ENCODE measurements at places on chromosomes 1 and 21.

DNA sequence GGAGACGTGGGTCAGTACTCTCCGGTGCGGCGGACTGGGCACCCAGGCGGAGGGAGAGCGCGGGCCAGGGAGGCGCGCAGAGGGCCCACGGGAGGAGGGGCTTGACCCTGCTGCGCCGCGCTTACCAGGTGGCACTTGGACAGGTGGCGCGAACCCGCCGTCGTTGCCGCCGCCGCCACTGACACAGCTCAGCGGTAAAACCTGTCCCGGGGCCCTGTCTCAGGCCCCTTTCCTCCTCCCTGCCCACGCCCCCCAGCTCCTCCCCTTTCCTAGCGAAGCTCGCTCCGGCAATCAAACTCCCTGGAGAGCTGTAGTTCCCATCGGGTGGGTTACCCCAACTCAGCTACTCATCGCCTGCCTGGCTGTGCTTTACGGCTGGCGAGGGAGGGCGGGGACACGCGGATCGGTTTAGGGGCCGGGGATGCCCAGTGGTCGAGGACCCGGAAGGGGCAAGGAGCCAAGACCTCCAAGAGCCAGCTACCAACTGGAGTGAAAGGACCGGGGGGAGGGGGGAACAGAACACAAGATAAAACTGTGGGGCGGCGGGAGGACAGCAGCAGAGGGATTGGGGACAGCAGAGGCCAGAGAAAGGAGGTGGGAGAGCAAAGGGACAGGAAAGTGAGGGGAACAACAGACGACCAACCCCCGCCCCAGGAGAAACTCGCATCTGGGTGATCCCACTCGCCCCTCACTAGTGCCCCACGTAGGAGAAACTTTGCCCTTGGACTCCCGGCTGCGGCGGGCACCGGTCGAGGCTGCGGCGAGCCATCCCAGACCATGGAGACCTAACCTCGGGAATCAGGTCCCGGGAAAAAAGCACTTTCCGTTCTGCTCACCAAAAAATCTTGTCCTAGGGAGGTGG lies 2.9 kb downstream of the GFI1 start:
- no peak for DNase-seq

GRCh38 chr21:29084372-29084771 lies 10.9 kb upstream of the CCT8 start:
- no peak for DNase-seq

- DNase-seq, result no peak
Observed at GRCh38 chr1:225882694-225883615, 775 bp upstream of the TMEM63A start.

GRCh38 chr1:16449666-16450065 lies 9.1 kb downstream of the NECAP2 start:
- no peak for DNase-seq

- no peak for DNase-seq
Observed at GRCh38 chr1:117673405-117673804, 67.6 kb downstream of the TENT5C start.

DNA sequence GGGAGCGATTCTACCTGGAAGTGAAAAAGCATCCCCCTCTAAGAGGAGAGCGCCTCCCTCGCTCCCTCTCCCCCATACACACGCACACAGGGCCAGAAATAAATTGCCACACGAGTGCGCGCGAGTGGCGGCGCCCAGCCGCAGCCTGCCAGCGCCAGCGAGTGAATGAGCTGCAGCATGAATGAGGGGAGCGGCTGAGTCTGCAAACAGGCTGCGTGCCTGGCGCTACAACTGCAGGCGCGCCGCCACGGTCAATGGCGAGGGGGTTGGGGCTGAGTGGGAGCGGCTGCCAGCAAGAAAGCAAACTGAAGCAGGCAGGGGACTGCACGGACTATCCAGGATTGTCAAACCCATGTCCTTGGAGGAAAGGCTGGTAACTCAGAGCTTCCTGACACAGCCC lies 2.2 kb downstream of the CAMK1G start:
- no peak for DNase-seq

DNA sequence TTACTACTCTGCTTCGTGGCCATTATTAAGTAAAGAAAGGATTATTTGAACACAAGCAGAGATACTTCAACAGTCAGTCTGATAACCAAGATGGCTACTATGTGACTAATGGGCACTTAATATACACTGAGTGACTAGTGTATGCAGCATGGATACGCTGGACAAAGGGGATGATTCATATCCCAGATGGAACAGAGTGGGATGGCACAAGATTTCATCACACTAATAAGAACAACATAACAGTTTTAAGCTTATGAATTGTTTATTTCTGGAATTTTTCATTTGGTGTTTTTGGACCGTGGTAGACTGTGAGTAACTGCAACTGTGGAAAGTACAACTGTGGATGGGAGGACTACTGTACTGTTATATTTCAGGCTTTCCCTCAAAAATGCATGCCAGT lies 9.4 kb downstream of the ZCCHC17 start:
- no peak for DNase-seq

GRCh38 chr1:87170157-87170556 lies 158.5 kb upstream of the LMO4 start:
- DNase-seq, result no peak

DNA sequence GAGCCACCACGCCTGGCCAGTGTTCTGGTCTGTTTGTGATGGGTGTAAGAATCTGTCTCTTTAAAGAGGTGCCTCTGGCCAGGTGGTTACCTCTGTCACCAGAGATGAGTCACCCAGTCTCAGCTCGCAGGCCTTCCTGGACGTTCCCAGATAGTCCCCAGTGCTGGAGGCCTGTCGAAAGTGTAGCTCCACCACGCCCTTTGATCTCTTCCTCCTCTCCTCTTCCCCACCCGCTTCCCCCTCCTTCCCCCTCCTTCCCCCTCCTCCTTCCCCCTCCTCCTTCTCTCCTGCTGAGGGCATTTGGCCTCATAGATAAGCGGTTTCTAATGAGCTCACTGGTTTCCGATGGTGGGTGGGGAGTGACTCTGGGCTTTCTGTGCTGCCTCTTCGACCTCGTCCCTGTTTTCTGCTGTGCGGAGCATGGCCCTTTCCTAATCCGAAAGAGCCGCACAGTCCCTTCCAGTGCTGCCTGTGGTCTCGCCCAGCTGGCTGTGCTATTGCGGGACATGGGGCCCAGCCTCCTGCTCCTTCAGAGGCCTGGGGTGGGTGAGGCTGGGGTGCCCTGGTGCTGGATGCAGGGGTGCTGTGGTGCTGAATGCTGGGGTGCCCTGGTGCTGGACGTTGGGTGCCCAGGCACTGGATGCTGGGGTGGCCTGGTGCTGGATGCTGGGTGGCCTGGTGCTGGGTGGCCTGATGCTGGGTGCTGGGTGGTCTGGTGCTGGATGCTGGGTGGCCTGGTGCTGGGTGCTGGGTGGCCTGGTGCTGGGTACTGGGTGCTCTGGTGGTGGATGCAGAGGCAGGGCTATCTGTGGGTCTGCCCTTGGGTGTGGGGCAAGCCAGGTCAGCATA lies 19.2 kb downstream of the AGPAT3 start:
- peak; percentile 20 for DNase-seq

DNA sequence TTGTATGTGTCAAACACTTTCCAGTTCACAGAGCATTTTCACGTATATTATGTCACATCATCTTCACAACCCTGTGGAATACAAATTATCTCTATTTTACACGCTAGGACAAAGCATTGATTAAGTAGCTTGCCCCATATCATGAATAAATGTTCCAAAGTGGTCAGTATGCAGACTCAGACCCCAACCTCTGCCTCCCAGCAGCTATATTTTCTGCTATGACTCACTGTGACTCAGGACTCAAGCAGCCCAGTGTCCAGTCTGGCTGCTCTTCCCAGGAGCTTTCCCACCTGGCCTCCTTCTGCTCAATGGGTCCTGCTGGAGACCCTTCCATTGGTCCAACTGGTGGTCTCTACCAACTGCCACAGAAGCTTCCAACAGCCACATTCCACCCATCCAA lies 56.0 kb upstream of the RAP1A start:
- DNase-seq, result no peak

- no peak for DNase-seq
Observed at GRCh38 chr1:157659576-157660247, 40.9 kb downstream of the FCRL3 start.

DNA sequence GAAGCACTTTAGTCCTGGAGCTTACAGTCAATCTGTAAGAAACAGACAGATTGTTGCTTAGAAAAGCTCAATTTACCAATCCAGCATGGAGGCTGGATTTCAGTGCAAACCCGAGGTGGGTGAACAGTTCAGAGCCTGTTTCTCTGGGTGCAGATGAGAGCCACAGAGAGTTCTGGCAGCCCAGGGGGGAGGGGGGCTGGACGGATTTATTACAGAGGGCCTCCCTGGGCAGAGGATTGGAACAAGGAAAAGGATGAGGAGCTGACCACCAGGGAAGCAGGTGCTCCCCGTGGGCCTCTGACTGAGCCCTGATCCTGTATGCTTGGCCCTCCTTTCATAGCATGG lies 38.0 kb upstream of the EPS8L3 start:
- DNase-seq, result no peak

- DNase-seq, result no peak
Observed at GRCh38 chr1:50458507-50458906, 35.3 kb upstream of the DMRTA2 start.
